ENCODE measurements at places on chromosomes 7 and 10.

DNA sequence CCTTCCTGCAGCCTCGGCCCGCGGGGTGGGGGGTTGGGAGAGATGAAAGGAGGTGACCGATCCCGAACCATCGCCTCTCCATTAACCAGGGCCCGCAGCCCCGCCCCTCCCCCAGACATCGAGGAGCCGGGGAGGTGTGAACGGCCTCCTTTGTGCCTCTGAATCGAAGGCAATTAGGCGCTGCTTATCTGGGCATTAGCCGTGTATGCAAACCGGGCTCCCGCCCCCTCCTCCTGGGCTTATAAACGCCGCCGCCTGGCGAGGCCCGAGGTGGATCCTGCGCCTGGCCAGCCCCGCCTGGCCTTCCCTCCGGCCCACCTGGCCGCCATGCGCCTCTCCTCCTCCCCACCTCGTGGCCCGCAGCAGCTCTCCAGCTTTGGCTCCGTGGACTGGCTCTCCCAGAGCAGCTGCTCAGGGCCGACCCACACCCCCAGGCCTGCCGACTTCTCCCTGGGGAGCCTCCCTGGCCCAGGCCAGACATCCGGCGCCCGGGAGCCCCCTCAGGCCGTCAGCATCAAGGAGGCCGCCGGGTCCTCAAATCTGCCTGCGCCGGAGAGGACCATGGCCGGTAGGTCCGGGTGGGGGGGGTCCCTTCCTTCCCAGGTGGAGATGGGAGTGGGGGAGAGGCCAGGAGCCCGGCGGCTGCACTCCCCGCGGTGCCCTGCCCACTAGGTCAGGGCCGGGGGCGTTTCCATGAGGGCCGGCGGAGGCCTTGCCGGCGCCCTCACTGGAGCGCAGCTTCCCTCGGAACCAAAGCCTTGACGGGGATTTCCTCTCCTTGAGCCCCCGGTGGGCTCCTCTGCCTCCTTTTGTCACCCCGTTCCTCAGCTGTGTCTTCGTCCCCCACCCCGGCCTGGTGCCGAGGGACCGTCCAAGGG is at the start of gene VENTX:
Gene VENTX, plus strand, starts transcription at position 268 of the 878 bp plus-strand sequence. Its CDS starts 60 bp downstream, at position 328.
- no peak for DNase-seq

- no peak for DNase-seq
These were observed 114.7 kb downstream of the CHN2 start for GRCh38 chr7:29309041-29309854.

GRCh38 chr10:22704471-22704911 is 9.9 kb downstream of the PIP4K2A start:
- no peak for DNase-seq

- DNase-seq = no peak
These were observed 2.7 kb upstream of the LHPP start for GRCh38 chr10:124458889-124459288.

DNA sequence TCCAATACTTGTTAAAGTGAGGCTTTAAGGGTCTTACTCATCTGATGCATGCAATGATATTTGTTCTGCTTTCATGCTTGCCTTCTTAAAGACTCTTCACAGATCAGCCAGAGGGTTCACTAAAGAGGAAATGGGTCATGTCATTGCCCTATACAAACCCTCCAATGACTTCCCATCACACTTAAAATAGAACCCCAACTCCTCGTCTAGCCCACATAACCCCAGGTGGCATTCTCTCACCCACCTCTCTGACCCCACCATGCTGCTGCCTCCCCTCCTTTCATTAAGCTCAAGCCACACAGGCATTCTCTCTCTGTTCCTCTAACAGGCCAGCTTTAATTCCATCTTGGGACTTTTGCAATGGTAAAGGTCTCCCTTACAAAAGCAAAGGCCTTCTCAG is 253.6 kb downstream of the GRID1 start:
- DNase-seq = no peak

GRCh38 chr10:77906951-77907421 is 19.6 kb downstream of the DLG5 start:
- no peak for DNase-seq

- no peak for DNase-seq
These were observed 1.1 kb downstream of the SSBP1 start for GRCh38 chr7:141739250-141739649.
